ENCODE measurements at places on chromosomes 2 and 18.

DNA sequence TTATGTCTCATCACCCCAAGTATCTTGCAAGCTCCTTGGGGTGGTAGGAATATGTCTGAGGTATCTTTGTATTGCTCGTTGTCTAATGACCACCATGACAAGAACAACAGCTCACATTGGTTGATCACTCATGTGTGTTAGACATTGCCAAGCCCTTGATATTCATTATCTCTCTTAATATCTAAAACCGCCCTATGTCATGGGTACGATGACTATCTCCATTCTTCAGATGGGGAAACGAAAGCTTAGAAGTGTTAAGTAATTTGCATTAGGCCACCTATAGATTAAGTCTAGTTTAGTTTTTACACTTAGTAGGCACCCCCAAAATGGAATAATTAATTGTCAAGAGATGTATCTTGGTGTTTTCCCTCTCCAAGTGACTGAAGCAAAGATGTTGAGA lies 57.0 kb downstream of the ICOS start:
- DNase-seq = no peak

DNA sequence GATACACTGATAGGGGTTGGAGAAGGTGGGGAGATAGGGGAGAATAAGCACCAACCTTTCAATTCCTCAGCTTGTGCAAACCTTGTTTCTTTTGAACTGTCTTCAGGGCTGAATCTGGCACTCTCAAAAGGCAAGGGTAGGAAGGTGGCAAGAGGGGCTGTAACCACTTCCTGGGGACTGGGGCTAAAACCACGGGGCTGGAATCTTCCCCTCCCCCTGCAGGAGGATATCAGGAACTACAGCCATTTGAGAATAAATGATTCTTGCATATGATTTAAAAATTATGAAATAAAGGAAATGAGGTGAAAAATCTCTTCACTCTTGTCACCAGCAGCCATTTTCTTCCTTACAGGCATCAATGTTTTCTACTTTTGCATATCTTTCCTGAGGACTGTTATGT lies 50.8 kb downstream of the ATOH8 start:
- DNase-seq = no peak

- peak; percentile 91 for DNase-seq
Measured at GRCh38 chr2:178320011-178320585, 125.8 kb downstream of the OSBPL6 start.

DNA sequence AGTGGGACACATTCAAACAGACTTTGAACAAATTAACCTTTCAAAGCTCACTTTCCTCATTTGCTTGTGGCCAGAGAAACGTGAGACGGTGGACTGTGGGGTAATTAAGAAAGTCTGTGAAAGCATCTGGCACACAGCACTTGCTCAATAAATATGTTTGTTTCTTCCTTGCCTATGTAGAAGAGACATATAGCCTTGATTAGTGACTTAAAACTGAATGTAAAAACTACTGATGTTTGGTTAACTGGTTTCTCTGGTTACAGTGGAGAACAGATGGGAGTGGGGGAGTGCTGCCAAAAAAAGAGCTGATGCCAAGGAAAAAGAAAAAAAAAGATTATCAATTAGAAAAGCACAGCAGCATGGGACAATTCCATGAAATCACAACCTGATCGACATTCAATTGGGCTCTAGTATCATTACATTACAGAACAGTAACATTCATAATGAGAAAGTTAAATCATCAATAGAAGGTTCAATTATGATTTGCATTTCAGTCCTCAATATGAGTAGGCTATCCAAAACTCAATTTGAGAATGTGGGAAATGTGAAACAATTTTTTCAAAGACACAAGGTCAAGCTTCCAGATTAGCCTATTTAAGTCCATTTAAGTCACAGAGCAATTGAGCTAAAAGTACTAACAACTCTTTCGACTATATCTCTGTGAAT lies 14.7 kb downstream of the CUL3 start:
- DNase-seq = no peak

DNA sequence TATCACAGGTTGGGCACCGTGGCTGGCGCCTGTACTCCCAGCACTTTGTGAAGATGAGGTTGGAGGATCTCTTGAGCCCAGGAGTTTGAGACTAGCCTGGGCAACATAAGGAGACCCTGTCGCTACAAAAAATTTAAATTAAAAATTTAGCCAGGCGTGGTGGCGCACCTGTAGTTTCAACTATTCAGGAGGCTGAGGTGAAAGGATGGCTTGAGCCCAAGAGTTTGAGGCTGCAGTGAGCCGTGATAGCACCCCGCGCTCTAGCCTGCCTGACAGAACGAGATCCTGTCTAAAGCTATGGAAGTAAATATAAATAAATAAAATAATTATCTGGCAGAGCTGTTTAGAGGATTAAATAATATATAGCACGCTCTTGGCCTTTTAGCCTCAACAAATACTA lies 1.4 kb upstream of the SH3RF3 start:
- DNase-seq = no peak

DNA sequence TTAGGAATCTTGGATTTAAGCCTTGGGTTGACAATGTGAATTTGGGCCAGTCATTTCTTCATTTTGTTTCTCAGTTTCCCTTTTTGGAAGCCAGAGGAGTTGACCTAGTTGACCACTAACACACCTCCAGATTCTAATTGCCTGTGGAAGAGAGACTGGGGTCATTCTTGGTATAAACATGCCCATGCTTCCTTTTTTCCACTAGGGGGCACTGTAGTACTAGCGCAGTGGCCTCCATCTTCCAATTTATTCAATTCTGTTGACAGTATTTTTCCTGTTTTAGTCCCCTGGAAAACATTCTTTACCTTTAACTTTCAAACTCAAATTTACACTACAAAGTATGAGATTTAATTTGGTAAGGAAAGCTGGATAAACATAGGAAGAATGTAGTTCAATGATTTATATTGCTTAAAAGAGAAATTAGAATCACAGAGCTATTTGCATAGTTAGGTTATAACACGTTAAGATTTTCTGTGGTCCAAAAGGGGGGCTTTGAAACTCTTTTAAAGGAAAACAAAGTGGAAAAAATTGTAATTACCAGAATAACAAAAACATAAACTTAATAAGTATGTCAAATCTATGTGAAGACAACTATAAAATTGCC lies 57.5 kb upstream of the AGPS start:
- DNase-seq = peak; percentile 34

GRCh38 chr2:238726670-238727584 lies 121.0 kb upstream of the TWIST2 start:
- no peak for DNase-seq
